ENCODE measurements at places on chromosomes 2 and 18. TPM values are rescaled to one million over a fixed set of nuclear protein-coding genes. Genes with fewer than 3 reads are reported as not detected.

CCDC121 gene
- total RNA-seq, result 2.5 TPM

PHOSPHO2 gene
- total RNA-seq, result 4.7 TPM

C2orf78 gene
- total RNA-seq, result not detected

NPAS2 gene
- total RNA-seq, result 8.0 TPM

TSPYL6 gene
- total RNA-seq, result under 0.01 TPM

RAX gene
- total RNA-seq, result not detected

GRCh38 chr2:45008296-45009129 is 739 bp downstream of the SIX2 start:
- H3K27me3 ChIP-seq, result peaks cover 12% of the 10 kb centered on the region
- peaks cover 36% of the 10 kb centered on the region for H3K4me1 ChIP-seq
- no peak for DNase-seq
- peak overlapping the region; percentile 21 for H3K4me3 ChIP-seq
- H3K27ac ChIP-seq, result no peak overlapping the region

DNA sequence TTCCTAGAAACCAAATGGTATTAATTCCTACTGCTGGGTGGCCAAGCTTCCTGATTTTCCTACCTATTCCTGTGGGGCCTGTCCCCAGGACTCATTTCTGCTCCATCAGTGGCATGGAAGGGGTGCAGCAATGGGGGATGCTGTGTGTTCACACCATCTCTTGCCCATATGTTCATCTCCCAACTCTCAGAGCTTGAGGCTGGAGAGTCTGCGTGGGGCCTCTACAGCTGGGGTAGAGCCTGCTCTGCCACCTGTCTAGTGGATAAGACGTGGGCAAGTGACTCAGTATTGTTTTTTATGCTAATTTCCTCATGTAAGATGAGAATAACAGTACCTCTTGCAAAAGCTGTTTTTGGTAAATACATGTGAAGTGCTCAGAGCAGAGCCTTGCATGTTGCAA is 149.8 kb downstream of the ACTR3 start:
- DNase-seq, result no peak
- H3K27me3 ChIP-seq, result no peaks in the 10 kb centered on the region
- H3K36me3 ChIP-seq, result no peaks in the 10 kb centered on the region
- H3K4me3 ChIP-seq, result no peak overlapping the region
- H3K4me1 ChIP-seq, result no peaks in the 10 kb centered on the region

GRCh38 chr18:76496194-76496890 is 1.3 kb upstream of the ZNF516 start:
- H3K4me3 ChIP-seq, result peak overlapping the region; percentile 54
- H3K27ac ChIP-seq, result peak overlapping the region; percentile 58
- H3K36me3 ChIP-seq, result no peaks in the 10 kb centered on the region
- peaks cover 23% of the 10 kb centered on the region for H3K4me1 ChIP-seq
- peak; percentile 65 for DNase-seq

DNA sequence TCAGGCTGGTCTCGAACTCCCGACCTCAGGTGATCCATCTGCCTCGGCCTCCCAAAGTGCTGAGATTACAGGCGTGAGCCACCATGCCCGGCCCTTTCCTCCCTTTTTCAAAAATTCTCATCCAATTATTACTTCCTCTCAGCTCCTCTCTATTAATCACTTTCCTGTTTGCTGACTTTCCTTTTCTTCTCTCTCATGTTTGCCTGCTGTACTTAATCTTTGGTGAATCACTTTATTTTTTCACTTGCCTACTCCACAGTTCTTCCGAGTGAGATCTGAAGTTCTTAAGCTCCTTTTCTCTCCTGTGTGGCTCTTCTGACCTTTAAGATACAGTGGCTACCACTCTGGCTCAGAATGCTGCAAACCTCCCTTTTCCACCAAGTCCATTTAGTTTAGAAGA is 126.3 kb upstream of the SERTAD2 start:
- H3K36me3 ChIP-seq, result no peaks in the 10 kb centered on the region
- H3K4me3 ChIP-seq, result no peak overlapping the region
- DNase-seq, result no peak
- H3K27ac ChIP-seq, result no peak overlapping the region
- H3K4me1 ChIP-seq, result no peaks in the 10 kb centered on the region

DNA sequence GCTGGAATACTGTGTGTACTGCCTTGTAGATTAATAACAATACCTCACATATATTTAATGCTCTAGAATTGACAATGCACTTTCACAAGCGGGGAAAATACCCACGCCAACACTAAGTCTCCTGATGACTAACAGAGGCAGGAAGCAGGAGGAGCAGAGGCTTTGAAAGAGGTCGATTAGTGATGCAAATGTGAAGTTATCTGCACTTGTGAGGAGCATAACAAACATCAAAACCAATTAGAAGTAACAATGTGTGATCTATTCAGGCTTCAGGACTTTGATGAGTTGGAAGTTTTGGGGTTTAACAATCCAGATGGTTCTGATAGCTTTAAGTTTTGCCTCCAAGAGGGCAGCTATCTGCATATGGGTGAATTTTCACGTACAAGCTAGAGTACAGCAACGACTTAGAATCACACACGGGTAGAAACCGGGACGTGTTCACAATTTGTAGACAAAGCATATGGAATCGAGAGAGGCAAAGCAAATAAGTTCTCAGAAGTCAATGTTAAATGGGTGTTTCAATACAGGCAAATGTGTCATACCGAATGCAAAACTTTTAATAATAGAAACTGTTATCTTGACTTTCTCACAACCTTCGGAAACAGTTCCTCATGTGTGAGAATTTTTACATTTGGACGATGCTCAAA is 114.5 kb downstream of the METTL8 start:
- DNase-seq, result no peak
- H3K27me3 ChIP-seq, result no peaks in the 10 kb centered on the region

- H3K36me3 ChIP-seq, result no peaks in the 10 kb centered on the region
- no peak for DNase-seq
- no peak overlapping the region for H3K4me3 ChIP-seq
- H3K27me3 ChIP-seq, result no peaks in the 10 kb centered on the region
Measured at GRCh38 chr18:63817441-63818051, 42.3 kb downstream of the SERPINB7 start.

GRCh38 chr18:49123431-49123830 is 172.7 kb upstream of the SMAD7 start:
- H3K27me3 ChIP-seq, result no peaks in the 10 kb centered on the region
- no peaks in the 10 kb centered on the region for H3K4me1 ChIP-seq
- no peaks in the 10 kb centered on the region for H3K36me3 ChIP-seq

DNA sequence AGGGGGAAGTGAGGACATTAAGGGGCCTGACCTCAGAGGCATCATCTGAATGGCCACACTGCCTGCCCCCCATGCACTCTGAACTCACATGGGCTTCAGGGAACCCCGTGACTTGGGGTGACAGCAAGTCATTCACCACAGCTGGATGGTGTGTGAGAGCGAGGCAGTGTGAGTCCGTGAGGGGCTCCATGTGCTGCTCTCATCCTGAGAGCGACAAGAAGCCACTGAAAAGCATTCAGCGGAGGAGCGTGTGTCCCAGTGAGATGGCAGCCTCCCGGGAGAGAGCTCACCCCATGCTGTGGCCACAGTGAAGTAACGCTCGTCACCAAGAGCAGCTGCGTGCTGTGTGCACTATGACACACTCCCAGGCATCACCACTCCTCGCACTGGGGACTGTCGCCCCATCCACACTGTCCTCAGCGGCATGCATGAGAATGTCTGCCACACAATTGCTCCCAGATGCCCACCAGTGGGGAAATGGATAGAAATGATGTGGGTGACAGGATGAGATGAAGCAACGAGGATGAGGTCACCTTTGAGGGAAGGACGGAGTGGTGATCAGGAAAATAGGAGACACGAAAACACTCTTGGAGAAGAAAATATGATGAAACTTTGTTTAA is 213.0 kb upstream of the RAB6C start:
- no peak overlapping the region for H3K4me3 ChIP-seq
- no peak overlapping the region for H3K27ac ChIP-seq
- peak; percentile 13 for DNase-seq
- H3K36me3 ChIP-seq, result no peaks in the 10 kb centered on the region

DNA sequence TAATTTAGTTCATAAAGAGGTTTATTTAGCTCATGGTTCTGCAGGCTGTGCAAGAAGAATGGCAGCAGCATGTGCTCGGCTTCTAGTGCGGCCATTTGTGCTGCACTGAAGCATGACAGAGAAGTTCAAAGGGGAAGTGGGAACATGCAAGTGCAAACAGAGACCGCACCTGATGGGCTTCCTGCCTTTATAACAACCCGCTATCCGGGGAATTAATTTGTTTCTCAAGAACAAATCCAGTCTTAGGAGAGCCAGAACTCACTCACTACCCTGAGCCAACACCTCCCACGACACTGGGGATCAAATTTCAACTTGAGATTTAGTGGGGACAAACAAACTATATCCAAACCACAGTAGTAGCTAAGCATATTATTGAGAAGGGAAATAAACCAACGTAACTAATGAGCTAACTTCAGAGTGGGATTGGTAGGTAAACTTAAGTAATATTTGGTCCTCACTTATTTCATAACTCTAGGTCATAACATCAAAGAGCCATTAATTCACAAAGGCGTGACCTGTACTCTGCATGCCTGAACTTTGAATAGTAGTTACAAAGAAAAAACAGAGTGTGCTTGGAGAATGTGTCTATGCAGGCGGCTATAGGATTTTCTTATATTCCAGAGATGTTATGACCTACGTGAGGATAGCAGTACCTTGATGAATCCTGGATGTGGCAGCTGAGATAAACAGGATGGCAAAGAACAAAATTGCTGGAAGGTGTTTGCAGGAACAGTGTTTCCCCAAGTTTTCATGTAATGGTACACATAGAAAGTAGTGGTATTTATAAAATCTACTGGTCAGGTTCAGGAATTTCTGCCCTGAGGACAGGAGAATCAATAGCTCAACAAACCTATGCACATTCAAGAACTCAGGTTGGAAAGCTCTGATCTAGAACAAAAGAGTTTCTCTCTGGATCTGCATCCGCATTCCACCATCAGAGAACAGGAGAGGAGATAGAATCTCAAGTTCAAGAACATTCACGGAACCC is 845.9 kb upstream of the ID2 start:
- H3K36me3 ChIP-seq, result no peaks in the 10 kb centered on the region
- no peaks in the 10 kb centered on the region for H3K27me3 ChIP-seq
- H3K27ac ChIP-seq, result no peak overlapping the region
- no peak for DNase-seq

- no peak overlapping the region for H3K4me3 ChIP-seq
- H3K27me3 ChIP-seq, result no peaks in the 10 kb centered on the region
- no peaks in the 10 kb centered on the region for H3K36me3 ChIP-seq
- no peak overlapping the region for H3K27ac ChIP-seq
- H3K4me1 ChIP-seq, result peaks cover 9% of the 10 kb centered on the region
Measured at GRCh38 chr18:12310762-12311161, 2.7 kb downstream of the TUBB6 start.

DNA sequence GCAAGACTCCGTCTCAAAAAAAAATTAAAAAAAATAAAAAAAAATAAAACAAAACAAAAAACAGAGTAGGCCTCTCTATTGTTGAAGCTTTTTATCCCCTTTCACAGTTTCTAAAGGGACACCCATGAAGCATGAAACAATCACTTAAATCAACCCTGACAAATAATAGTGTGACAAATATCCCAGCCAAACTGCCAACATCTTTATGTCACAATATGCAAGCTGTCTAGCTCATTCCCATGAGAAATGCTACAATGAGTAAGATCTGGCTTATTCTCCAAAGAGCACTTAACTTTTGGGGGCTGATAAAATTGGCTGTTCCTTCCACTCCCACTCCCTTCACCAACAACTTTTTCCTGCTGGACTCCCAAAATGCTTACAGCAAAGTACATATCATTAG is 21.7 kb upstream of the ABCA12 start:
- H3K4me3 ChIP-seq, result no peak overlapping the region
- no peaks in the 10 kb centered on the region for H3K4me1 ChIP-seq
- H3K36me3 ChIP-seq, result no peaks in the 10 kb centered on the region
- no peaks in the 10 kb centered on the region for H3K27me3 ChIP-seq
- no peak overlapping the region for H3K27ac ChIP-seq

DNA sequence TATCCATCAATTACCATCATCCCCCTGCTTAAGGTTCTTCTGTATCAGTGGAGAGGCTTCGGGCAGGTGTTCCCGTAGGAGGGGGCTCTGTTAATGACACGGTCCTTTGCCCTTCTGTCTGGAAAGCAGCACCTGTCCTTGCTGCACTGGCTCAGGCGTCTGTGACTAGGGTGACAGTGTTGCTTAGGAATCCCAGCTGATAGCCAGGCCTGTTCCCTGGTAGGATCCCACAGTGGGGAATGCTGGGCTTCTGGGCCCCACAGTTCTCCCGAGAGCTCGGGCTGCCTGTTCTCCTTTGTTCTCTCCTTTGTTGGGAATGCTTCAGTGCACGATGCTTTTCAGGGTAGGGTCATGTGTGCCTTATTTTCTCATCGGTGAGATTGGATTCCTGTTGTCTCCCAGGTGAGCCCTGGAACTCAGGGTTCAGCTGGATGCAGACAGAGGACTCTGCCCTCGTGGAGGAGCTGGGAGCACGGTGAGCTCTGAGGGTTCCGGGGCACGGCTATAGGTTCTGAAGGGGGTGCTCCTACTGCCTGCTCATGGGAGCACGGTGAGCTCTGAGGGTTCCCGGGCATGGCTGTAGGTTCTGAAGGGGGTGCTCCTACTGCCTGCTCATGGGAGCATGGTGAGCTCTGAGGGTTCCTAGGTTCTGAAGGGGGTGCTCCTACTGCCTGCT is 9.6 kb downstream of the SNTG2 start:
- no peak overlapping the region for H3K4me3 ChIP-seq
- no peak for DNase-seq
- H3K36me3 ChIP-seq, result no peaks in the 10 kb centered on the region
- H3K27ac ChIP-seq, result no peak overlapping the region
- no peaks in the 10 kb centered on the region for H3K4me1 ChIP-seq

DNA sequence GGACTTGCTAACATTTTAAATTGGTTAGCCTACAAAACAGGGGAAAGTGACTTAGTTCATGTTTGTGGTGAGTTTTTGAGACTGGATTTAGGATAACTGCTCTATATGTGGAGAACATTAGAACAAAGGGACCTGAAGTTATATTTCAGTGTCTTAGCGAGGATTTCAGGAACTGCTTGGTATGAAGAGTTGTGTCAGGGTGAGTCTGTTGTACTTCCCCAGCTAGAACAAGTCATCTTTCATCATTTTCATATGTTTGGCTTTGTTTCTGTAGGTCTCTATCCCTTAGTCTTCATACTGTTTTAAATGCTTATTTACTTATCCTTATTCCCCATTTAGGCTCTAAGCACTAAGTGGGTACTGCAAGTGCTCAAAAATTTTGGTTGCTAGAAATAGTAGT is 41.9 kb downstream of the KCMF1 start:
- no peak overlapping the region for H3K27ac ChIP-seq
- no peaks in the 10 kb centered on the region for H3K27me3 ChIP-seq
- DNase-seq, result no peak
- no peak overlapping the region for H3K4me3 ChIP-seq

DNA sequence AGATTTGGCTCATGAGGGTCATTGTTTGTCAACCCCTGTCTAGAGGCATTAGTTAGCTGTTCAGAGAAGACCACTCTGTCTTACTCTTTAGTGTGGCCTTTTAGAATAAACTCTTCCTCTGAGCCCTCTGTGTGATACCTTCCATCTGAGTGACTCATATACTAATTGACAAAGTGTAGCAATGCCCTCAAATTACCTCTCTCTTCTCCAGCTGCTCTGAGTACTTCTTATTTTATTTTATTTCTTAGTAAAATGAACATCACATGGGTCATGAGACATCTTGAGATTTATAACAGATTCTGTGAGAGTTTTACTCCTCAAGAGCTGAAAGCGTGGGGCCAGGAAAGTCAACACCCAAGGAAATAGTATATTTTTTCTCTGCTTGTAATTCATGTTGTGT is 67.4 kb downstream of the KCTD18 start:
- H3K4me3 ChIP-seq, result no peak overlapping the region
- peaks cover 29% of the 10 kb centered on the region for H3K36me3 ChIP-seq
- no peak overlapping the region for H3K27ac ChIP-seq
- H3K4me1 ChIP-seq, result no peaks in the 10 kb centered on the region
